ENCODE measurements at places on chromosomes 1 and 21.

- DNase-seq: peak; percentile 42
Observed at GRCh38 chr1:14280909-14281308, 317.6 kb upstream of the KAZN start.

DNA sequence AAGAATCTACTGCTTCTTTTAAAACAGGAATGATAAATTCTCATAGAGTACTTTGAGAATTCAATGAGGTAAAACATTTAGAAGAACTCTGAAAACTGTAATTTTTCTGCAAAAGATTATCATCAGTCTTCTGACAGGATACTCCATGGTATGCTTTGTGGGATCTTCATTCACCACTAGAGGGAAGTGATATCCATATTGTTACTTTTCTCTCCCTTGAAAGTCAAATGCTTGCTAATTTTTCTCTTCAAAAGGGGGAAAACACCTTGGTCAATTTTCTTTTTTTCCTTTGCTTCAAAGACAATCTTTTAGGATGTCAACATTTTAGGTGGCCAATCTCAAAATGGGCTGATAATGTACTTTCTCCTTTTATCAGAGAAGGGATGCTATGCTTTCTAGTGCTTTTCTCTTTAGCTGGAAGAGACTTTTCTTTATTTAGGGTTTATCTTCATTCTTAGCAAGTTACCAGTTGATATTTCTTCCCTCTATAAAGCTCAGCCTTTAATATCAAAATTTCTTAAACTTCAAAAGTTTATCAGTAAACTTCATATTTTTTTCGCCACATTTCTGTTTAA lies 95.5 kb downstream of the NEGR1 start:
- no peak for DNase-seq

DNA sequence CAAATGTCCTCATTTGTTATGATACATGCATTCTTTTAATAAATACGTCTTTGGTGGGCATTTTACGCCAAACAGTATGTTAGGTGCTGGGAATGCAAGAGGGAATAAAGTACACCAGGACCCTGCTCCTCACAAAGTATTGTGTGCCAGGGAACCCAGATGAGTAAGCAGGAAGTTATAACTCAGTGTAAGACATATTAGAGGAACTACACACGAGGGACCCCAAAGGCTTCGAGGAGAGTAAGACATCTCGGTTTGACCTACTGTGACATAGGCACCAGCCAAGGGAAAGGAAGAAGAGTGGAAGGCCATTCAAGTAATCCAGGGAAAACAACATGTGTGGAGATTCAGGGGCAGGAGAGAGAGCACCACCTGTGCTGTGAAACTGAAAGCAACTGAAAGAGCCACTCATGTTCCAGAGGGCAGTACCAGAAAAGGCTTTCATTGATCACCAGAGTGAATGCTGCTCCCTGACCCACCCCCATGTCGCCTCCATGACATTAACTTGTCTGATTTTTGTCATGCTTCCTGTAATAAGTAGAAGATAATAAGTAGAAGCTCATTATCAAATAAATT lies 542.5 kb upstream of the PKN2 start:
- no peak for DNase-seq

DNA sequence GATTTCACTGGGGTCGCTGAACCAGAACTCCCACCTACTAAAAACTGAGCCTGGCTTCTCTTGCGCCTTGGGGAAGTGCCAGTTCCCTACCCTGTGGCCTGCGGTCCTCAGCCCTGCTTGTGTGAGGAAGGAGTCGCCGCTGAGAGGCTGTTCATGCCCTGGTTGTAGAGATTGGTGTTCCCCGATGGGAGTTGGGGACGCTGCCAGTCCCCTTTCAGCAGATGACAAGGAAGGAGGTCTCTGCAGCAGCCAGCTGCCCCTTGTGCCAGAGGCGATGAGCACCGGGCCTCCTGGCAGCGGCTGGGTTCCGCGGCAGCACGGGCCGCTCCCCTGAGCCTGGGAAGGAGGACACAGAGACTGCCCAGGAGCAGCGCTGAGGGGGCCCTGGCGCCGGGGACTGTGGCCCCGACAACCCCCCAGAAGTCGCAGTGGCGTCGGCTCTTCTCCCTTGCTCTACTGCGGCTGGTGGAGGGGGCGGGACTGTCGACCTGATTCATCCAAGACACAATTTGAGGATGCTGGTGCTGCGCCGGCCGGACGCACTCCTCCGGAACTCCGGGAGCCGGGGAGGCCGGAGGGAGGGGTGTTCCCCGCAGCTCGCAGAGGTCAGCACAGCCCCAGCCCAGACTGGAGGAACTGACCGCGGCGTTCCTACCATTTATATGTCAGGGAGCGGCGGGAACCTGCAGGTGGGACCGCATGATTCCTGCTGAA lies 12.0 kb upstream of the ADORA3 start:
- no peak for DNase-seq

- no peak for DNase-seq
Observed at GRCh38 chr1:94739521-94740061, 80.6 kb upstream of the SLC44A3 start.

GRCh38 chr1:92808381-92808780 lies 23.5 kb upstream of the RPL5 start:
- no peak for DNase-seq

- DNase-seq: no peak
Observed at GRCh38 chr1:117630423-117630998, 24.7 kb downstream of the TENT5C start.

- DNase-seq: no peak
Observed at GRCh38 chr1:228093050-228093906, 9.8 kb downstream of the C1orf35 start.

DNA sequence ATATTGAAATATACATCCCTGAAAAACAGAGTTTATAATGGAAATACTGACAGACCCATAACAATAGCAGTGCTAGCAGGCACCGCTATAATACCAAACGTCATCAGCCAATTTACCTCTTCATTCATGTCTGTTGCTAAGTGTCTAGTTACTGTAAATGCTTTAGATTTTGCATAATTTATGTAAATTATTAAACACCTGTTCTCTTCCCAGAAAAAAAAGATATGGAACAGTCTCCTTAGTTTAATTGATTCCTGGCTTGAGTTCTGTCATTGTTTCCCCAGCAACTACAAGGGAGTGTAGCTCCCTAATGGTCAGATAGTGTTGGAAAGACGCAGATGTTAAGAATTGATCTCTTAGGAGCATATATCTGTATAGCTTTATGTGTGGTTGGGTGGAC lies 817.9 kb upstream of the ADGRL2 start:
- DNase-seq: no peak

DNA sequence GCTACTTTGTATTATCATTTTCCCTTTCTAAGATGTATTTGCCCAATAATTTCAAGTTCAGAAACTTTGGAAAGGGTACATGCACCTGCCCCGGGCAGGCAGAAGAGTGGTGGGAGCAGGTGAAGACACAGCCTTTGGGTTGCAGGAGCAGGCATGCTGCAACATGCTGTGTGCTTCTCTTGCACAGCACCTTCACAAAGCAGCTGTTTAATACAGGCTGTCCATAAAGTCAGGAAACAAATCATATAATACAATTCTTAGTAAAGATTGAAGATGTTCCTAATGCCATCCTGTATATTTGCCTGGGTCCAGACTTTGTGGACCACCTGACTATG lies 182.9 kb downstream of the ZNF281 start:
- DNase-seq: no peak

GRCh38 chr1:204731509-204731908 lies 46.0 kb upstream of the LRRN2 start:
- no peak for DNase-seq

DNA sequence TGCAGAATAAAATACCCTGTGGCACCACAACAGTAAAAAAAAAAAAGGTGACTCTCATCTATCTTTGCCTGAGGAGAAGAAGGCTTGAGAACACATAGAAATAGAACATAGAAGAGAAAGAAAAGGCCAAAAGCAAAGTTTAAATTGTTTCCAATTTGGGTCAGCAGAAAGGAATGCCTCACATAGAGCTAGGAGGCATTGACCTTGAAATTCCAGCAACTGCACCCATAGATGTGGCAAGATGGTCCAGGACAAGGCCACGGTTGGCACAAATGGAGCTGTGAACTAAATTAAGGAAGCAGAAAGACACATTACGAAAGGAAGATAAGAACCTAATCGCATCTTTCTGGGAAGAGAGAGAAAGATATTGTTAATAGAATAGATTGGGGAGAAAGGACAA lies 588.3 kb downstream of the LMO4 start:
- DNase-seq: no peak

DNA sequence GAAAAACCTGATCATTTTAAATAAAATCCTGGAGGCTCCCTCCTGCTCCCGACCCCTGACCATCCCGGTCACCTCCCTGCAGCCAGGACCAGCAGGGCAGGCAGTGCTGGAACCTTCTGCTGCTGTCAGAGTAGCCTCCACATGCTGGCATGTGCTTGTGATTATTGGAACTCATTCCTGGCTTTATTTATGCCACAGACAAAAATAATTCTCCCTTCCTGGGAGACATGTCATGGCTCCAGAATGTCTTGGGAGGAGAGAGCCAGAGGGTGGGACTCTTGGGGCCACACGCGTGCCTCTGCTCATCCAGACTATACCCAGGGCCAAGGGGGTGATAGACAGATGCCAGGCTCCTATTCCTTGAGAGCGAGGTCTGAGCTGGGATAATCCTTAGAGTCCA lies 183.6 kb upstream of the RAB4A start:
- no peak for DNase-seq

- no peak for DNase-seq
Observed at GRCh38 chr21:25566645-25567044, 40.6 kb downstream of the MRPL39 start.

GRCh38 chr1:212655668-212656440 lies 43.8 kb downstream of the BATF3 start:
- no peak for DNase-seq

- no peak for DNase-seq
Observed at GRCh38 chr1:218066332-218066731, 218.8 kb upstream of the RRP15 start.

- no peak for DNase-seq
Observed at GRCh38 chr1:16174886-16175598, 19.2 kb upstream of the EPHA2 start.

GRCh38 chr1:44108241-44108640 lies 10.4 kb upstream of the KLF17 start:
- no peak for DNase-seq

DNA sequence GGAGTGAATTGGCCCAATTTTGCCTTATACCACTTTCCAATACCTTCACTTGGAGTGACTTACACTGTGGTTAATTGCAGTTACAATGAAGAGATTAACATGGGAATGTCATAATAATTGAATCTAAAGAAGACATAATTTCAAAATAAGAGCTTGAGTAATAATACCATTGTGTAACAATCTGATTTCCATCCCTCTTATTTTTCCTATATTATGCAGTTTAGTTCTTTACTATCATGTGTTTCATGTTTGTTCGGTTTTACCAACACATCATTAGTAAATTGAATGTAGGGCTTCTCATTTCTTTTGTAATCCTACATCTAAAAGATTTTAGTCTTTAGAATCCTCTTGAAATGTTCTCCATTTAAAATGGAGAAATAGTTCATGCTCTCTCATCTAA lies 19.2 kb upstream of the XPR1 start:
- DNase-seq: no peak

DNA sequence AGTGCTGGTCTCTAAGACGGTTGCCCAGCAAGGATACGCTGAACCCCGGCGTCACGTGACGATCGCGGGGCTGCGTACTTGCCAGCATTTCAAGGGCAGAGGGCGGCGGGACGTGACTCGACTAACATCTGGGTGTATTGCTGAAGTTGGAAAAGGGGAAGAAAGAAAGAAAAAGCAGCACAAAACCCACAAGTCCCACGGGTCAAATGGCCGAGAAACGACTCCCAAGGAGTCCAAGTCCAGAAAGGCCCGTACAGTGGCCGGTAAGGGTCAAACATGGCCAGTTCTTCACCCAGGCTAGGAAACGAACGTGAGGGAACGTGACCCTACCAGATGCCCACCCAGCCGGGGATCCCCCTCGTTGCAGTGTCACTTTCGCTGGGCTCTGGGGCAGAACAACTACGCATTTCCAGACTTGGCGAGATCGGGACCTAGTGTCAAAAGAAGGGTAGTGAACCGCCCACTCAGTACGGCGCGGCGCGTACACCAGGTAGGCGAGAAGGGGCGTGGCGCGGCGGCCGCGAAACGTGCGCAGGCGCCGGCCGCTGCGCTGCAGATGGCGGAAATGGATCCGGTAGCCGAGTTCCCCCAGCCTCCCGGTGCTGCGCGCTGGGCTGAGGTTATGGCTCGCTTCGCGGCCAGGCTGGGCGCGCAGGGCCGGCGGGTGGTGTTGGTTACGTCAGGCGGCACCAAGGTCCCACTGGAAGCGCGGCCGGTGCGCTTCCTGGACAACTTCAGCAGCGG lies at the start of the genes PPCS and ZMYND12:
Gene PPCS, plus strand, starts transcription at position 534 of the 744 bp plus-strand sequence. Its CDS starts 23 bp downstream, at position 557.
Gene ZMYND12, minus strand, starts transcription at position 13 of the 744 bp plus-strand sequence. CDS start 25 bp downstream, outside the sequence.
- peak; percentile 79 for DNase-seq

DNA sequence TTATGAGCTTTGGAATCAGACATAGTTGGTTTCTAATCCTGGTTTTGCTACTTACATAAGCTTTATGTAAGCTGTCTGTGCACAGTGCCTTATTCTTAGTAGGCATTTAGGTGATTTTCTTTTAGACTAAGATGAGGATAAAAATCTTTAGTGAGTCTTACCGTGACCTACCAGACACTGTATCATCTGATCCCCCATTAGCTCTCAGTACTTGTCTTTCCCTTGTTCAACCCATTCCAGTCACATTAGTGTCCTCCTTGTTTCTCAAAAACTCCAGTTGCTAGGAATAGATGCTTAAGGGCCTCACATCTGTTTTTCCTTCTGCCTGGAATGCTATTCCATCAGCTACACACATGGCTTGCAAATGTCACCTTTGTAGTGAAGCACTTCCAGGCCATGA lies 18.8 kb downstream of the PPP1R12B start:
- DNase-seq: no peak

DNA sequence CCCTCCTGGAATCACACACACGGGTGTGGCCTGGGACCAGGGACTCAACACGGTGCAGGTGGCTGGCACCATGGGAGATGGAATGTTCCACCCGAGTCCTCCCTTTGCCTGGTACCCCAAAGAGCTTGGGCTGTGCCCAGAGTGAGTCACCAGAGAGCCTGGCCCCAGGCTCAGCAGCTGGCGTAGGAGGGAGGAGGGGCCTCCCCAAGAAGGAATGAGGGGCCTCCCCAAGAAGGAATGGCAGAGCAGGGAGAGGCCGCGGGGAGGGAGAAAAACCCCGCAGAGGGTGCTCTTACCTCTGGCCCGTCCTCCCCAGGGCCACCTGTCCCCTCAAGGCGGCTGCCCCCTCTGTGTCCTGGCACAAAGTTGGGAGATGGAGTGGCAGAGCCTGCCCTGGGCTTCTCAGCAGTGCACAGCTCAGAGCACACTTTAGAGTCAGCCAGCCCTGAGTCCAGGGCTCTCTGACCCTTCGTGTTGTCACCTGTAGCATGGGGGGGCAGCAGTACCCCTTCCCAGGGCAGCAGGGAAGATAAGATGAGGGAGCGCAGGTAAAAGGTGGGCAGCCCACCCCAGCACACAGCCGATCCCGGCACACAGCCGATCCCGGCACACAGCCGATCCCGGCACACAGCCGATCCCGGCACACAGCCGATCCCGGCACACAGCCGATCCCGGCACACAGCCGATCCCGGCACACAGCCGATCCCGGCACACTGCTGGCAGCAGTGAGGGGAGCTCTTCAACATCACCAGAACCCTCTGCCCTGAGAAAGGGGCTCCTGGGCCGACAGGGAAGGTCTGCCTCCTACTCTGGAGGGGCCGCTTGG lies 20.2 kb upstream of the KCNAB2 start:
- DNase-seq: no peak

GRCh38 chr1:234691567-234691966 lies 81.6 kb upstream of the IRF2BP2 start:
- DNase-seq: no peak

- DNase-seq: no peak
Observed at GRCh38 chr1:245921417-245921816, 585.7 kb downstream of the SMYD3 start.

All from NCI-H1930 (cell line).